ENCODE measurements at places on chromosomes 1 and 21.

DNA sequence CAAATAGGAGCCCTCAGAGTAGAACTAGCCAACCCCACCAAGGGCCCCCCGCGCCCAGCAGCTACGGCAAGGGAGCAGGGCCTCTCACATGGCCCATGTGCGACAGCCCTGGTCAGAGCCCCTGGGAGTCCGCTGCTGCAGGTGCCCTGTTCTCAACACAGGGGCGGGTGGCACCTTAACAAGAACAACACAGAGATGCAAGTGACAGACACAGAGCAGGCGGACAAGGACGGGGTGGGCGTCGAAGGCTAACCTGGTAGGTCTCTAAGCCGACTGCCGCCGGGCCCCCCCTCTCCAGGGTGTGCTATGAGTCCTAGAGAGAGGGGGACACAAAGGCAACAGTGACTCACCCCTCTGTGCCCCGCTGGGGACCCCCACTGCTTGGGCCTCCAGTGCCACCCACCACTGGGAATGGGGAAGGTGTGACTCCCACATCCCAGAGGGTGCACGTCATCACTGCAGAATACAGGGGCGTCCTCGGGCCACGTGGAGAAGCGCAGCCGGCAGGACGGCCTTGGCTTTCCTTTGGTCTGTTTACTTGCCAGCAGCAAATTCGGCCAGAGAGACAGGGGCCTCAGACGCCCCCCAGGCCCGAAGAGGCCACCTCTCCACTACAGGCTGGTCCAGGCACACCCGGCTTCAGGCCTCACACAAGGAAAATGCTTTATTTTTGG is 44.8 kb downstream of the PRDM15 start:
- no peak for DNase-seq

- no peak for DNase-seq
Observed at GRCh38 chr1:91754816-91755580, 131.0 kb downstream of the TGFBR3 start.

DNA sequence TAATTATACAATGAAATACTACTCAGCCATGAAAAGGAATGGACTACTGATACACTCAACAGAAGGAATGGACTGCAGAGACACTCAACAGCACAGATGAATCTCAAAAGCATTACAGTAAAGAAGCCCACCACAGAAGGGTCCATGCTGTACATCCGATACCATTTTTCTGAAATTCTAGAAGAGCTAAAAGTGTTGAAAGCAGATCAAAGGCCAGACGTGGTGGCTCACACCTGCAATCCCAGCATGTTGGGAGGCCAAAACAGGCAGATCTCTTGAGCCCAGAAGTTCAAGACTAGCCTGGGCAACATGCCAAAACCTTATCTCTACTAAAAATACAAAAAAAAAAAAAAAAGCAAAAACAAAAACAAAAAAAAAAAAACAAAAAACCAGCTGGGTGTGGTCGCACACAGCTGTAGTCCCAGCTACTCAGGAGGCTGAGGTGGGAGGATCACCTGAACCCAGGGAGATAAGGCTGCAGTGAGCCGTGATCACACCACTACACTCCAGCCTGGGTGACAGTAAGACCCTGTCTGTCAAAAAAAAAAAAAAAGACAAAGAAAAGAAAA is 15.5 kb downstream of the PPP1R15B start:
- DNase-seq, result no peak

- no peak for DNase-seq
Observed at GRCh38 chr1:13514821-13515220, 1.0 kb upstream of the LRRC38 start.

Measured in Right ventricle myocardium inferior (tissue), 1 donor.